Renal cortical epithelial cell (primary cell): ENCODE measurements at places on chromosomes 7 and 10.

- DNase-seq, result peak; percentile 3
These were observed 1.8 kb upstream of the INTS1 start for GRCh38 chr7:1505731-1506550.

GRCh38 chr10:1605999-1606940 lies 131.1 kb downstream of the ADARB2 start:
- no peak for DNase-seq

GRCh38 chr10:409408-410040 lies 274.3 kb downstream of the ZMYND11 start:
- DNase-seq, result no peak

GRCh38 chr10:62573929-62574328 lies 199.8 kb downstream of the ZNF365 start:
- no peak for DNase-seq

DNA sequence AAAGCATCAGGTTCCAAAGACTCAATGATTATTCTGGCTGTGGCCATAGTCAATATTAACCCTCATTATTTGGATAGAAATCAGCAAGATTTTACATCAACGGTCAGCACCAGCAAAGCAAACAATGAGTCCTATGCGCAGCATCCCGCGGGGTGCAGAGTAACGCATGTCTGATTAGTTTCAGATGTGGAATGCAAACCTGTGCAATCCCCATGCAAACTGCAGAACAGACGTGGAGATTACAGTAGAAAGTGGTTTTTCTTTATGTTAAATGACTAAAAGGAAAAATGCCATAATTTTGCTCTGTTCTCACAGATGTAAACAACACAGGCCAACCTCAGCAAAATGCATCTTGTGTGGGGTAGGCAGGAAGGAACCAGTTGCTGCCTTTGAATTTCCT lies 258.1 kb upstream of the GRB10 start:
- DNase-seq, result no peak

DNA sequence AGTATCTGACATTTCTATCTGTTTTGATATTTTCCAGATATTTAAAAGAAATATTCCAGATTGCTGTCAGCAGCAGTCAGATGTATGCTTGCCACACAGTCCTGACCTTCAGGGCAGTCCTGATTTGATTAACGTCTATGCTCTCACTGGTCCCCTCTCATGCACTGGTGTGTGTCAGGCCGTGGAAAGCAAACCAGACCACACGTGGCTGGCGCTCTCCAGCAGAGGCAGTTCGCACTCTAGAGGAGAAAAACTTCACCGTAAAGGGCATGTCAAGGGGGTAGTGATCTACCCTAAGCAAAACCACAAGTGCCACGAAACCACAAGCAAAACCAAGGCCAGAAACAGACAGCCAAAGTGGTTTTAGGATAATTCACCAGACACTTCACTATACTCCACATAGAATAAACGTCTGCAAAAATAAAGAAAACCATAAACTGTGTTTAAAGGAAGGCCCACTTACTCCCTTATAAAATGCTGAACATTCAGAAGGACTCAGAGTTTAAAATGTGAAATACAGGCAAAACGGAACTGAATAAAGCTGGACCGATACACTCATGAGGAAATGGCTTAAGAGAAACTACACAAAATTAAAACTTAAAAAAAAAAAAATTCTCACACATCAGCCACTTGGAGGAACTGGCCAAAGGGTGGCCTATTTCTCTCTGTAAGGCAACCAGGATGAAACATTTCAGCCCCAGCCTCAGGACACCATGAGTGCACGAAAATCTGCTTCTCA lies 26.4 kb downstream of the PARP12 start:
- DNase-seq, result no peak

- peak; percentile 1 for DNase-seq
These were observed 72.6 kb downstream of the COPG2 start for GRCh38 chr7:130595986-130596385.

- DNase-seq, result no peak
These were observed 35.5 kb downstream of the CTBP2 start for GRCh38 chr10:125124907-125125306.

GRCh38 chr7:155458111-155458877 lies at the start of gene EN2:
EN2 (plus strand) TSS chr7:155458129; CDS start chr7:155458378, 249 bp downstream.
- no peak for DNase-seq

DNA sequence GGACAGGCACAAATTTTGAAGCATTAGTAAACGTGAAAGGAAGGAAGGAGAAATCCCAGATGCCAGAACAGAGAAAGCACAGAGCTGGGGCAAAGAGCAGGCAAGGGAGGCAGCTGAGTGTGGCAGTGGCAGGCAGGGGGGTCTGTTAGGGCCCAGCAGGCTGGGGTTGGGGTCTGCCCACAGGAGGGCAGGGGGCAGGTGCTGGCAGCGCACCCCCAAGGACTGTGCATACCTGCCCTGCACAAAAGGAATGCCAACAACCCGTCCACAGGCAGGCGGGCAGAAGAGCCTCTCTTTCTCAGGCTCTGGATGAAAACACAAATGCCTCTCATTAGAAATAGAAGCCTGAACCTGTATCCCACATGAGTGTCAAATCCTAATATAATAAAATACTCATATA lies 552.3 kb downstream of the PTPRN2 start:
- no peak for DNase-seq

DNA sequence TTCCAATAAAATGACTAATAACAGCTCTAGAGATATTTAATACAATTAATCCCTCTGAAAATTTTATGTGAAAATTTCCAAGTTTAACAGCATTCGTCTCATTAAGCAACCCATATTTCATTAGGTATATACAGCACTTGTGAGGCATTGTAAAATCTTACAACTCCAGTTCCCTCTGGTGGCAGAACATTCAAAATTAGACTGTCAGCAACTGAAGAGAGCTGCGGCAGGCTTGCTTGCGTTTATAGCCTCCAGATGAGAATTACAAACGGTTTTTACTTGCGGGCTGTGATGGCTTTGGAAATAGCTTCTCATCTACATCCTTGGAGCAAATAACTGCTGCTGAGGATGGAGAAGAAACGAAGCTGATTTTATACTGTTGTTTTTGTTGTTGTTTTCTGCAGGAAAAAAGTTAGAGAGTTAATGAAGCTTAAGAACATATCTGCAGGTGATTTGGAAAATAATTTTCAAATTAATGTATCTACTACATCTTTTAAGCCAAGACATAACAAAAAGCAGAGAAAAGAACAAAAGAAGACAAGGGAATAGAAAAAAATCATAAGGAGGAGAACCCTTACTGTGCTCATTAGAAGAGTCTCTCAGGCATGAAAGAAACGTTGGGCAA lies 171.3 kb downstream of the MAGI2 start:
- DNase-seq, result peak; percentile 63

DNA sequence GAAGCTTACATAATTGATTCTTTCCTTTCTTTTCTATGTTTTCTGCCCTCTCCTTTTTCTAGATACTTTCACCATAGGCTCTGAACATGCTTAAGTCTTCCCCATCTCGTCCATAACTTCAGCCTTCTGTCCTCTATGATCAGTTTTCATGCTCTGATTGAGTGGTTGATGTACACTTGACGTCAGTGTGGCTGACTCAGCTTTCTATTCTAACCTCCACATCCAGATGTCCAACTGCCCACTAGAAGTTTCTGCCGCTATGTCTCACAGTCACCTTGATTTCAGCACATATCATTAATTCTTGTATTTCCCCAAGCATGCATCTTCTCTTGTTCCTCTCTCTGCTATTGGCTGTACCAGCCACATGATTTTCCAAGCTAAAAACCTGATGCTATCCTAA lies 15.0 kb downstream of the CDK14 start:
- no peak for DNase-seq

- no peak for DNase-seq
These were observed 185.1 kb upstream of the PRPS1L1 start for GRCh38 chr7:18212758-18213157.

DNA sequence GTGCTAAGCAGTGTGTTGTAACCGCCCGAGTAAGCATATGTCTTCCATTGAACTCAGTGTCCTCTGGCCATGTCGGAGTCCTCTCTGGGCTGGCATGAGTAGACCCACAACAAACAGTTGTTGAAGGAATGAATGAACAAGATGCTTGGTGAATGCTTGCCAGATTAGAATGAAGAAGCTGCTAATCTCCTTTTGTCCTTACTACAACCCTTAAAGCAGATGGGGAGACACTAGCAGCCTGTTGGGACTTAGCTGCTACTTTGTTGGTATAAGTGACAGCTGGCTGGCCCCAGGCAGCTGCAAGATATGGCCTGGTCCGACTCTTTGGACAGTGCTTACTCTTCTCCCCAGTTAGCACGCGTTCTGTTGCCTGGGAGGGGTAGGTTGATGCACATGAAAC lies 370.1 kb downstream of the RPS24 start:
- DNase-seq, result no peak

- DNase-seq, result no peak
These were observed 14.6 kb downstream of the FGL2 start for GRCh38 chr7:77184990-77185389.

GRCh38 chr10:88293073-88293472 lies 290.0 kb downstream of the RNLS start:
- DNase-seq, result no peak

DNA sequence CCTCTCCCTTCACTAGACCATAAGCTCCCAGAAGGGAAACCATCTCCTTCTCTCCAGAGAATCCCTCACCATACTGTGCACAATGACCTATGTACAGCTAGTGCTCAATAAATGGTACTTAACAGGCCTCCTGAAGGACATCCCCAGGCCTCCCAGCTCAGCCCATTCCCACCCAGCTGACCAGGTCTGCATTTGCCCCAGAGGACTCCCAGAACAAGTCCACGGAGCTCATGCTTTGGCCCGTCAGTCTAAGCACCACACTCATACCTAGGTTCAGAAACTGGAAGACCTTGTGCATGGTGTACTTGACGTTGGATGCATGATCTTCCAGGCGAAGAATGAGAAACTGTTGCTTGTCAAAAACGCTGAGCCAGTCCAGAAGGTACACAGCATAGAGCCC lies 81.3 kb downstream of the CHST15 start:
- no peak for DNase-seq

GRCh38 chr10:47315421-47315820 lies 6.8 kb upstream of the GDF2 start:
- DNase-seq, result no peak

- DNase-seq, result no peak
These were observed 531 bp downstream of the IKZF1 start for GRCh38 chr7:50304911-50305582.

DNA sequence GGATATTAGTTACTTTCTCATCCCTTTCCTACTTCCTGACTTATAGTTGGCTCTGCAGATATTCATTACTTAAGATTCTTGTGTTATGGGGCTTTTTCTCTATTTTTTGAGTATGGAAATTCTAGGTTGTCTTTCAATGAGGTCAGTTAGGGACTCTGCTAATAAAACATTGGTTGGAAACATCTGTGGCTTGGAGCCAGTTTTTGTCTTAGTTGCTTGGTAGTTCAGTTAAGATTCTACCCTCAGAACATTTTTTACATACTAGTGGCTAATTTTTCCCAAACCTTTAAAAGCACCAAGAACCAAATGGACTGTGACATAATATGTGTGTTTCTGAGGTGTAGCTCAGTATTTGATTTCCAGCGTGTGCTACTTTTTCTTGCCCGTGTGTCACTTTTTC lies 305.6 kb upstream of the FZD1 start:
- peak; percentile 92 for DNase-seq

DNA sequence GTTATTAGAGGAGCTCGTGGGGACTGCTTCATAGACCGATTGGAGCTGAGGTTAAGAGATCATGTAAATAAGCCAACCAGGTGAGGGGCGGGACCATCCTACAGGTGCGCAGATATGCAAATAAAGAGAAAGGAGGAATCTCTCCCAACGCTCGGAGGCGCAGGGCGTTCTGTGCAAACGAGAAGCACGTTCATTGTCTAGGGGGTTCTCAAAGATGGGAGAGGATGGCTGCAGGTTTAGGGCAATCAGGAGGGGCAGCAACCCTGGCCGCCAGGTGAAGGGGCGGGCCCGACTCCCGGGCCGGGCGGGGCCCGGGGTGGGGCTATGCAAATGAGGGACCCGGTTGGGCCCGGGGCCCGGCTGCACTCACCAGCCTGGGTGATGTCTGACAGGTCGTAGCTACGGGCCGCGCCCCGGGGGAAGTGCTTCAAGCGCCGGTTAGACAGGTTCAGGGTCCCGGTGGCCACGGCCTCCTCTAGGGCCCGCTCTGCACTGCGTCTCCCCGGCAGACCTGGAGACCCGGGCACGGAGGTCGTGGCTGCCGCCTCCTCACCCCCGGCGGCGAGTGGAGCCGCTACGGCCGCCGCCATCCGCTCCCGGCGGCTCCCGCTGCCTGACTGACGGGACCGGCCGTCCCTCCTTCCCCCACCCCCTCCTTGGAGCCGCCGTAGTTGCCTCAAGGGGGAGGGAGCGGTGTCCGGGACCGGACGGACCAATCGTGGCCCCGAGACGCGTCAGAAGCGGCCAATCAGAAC lies at the start of gene LRCH4:
Gene LRCH4 (minus strand): TSS at position 619 of the 755 bp plus-strand sequence. CDS start 29 bp downstream, at position 590.
- DNase-seq, result no peak
